GM23248 (cell line): ENCODE measurements at places on chromosomes 11 and 22. TPM values are rescaled to one million over a fixed set of nuclear protein-coding genes. Genes with fewer than 3 reads are reported as not detected.

Gene TMEM191C
- total RNA-seq: 0.32 TPM in 1 of 2 replicates, not detected in the other

Gene TTC12
- 6.3 and 6.7 TPM in 2 replicates for total RNA-seq

Gene PHETA2
- 36.7 and 38.6 TPM in 2 replicates for total RNA-seq

Gene MUC6
- total RNA-seq: not detected in 2 replicates

Gene BACE1-AS
- 1.5 and 3.2 TPM in 2 replicates for total RNA-seq

- H3K4me3 ChIP-seq: no peak overlapping the region
- peak overlapping the region; percentile 74 for H3K27ac ChIP-seq
- H3K36me3 ChIP-seq: no peaks in the 10 kb centered on the region
- no peaks in the 10 kb centered on the region for H3K27me3 ChIP-seq
Observed at GRCh38 chr11:73322382-73323306, 14.6 kb downstream of the ARHGEF17 start.

GRCh38 chr11:12831471-12832202 lies 157.4 kb downstream of the TEAD1 start:
- no peaks in the 10 kb centered on the region for H3K27me3 ChIP-seq
- H3K4me3 ChIP-seq: no peak overlapping the region
- no peak for DNase-seq
- H3K36me3 ChIP-seq: no peaks in the 10 kb centered on the region
- no peak overlapping the region for H3K27ac ChIP-seq

DNA sequence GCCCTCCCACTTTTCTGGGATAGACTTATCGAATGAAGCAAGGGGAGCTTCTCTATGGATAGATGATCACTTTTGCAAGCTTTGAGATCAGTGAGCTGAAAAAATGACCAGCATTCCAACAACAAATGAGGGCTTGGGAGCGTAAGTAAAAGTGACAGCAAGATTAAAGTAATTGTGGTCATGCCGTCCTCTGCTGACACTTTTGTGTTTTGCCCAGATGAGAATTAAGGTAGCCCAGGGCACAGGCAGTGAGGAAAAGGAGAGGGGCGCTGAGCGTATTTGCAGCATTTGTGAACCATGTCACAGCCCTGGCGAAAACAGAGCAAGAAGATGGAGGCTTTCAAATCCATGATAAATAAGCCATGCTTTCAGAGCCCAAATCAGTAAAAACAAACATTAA lies 24.6 kb upstream of the TMA7B start:
- DNase-seq: no peak
- H3K4me1 ChIP-seq: no peaks in the 10 kb centered on the region
- H3K36me3 ChIP-seq: no peaks in the 10 kb centered on the region
- H3K27me3 ChIP-seq: peaks cover 64% of the 10 kb centered on the region

- H3K4me1 ChIP-seq: peaks cover 54% of the 10 kb centered on the region
- peak overlapping the region; percentile 33 for H3K4me3 ChIP-seq
- H3K27me3 ChIP-seq: no peaks in the 10 kb centered on the region
- H3K27ac ChIP-seq: peak overlapping the region; percentile 28
- DNase-seq: peak; percentile 59
Observed at GRCh38 chr11:87265132-87265531, 227.4 kb downstream of the TMEM135 start.

- no peaks in the 10 kb centered on the region for H3K27me3 ChIP-seq
- H3K36me3 ChIP-seq: no peaks in the 10 kb centered on the region
- peak overlapping the region; percentile 21 for H3K27ac ChIP-seq
- peaks cover 20% of the 10 kb centered on the region for H3K4me1 ChIP-seq
- peak; percentile 64 for DNase-seq
Observed at GRCh38 chr11:16169541-16169940, 186.8 kb downstream of the SOX6 start.

DNA sequence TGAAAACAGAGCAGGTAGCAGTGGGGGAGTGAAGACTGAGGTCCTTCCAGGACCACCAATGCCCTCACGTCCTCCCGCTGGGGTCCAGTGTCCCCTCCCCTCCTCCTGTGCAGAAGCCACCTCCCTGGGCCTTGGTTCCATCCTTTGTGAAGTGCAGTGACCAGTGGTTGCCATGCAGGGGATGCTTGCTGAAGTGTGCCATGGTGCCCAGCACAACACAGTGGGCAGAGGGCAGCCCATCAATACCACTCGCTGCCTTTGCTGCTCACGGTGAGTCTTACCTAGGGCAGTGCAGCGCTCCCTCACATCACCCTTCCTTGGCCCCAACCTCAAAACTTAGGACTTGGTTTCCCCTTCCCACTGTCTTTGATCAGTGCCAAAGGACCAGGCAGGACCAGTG lies 12.9 kb downstream of the MYEOV start:
- no peak for DNase-seq
- no peak overlapping the region for H3K4me3 ChIP-seq
- no peaks in the 10 kb centered on the region for H3K36me3 ChIP-seq
- peaks cover 13% of the 10 kb centered on the region for H3K4me1 ChIP-seq
- H3K27ac ChIP-seq: no peak overlapping the region
- H3K27me3 ChIP-seq: no peaks in the 10 kb centered on the region

GRCh38 chr22:43078522-43078921 lies 10.7 kb downstream of the TTLL1 start:
- no peak for DNase-seq
- no peaks in the 10 kb centered on the region for H3K36me3 ChIP-seq
- H3K27me3 ChIP-seq: no peaks in the 10 kb centered on the region
- no peaks in the 10 kb centered on the region for H3K4me1 ChIP-seq

DNA sequence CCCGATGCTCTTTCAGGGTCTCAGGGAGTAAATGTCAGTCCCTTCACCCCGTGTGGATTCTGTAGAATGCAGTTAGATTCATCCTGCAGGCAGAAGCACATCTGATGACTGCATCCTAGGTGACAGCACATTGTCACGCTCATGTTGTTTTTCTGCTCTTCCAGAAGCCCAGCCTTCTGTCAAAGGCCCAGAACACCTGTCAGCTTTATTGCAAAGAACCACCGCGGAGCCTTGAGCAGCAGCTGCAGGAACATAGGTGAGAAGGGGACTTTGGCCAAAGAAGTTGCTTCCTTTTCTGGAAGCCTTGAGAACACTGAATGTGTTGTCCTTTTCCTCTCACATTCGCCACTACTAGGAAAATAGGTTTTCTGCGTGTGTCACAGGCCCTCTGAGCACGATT lies 43.7 kb downstream of the PPP2R1B start:
- H3K27ac ChIP-seq: no peak overlapping the region
- H3K4me3 ChIP-seq: no peak overlapping the region

- no peaks in the 10 kb centered on the region for H3K27me3 ChIP-seq
- 0 out of 2 replicates have a peak, but pooled peaks cover 5% of the 10 kb centered on the region for H3K4me1 ChIP-seq
- no peaks in the 10 kb centered on the region for H3K36me3 ChIP-seq
Observed at GRCh38 chr11:10155793-10156490, 138.1 kb downstream of the SBF2 start.

DNA sequence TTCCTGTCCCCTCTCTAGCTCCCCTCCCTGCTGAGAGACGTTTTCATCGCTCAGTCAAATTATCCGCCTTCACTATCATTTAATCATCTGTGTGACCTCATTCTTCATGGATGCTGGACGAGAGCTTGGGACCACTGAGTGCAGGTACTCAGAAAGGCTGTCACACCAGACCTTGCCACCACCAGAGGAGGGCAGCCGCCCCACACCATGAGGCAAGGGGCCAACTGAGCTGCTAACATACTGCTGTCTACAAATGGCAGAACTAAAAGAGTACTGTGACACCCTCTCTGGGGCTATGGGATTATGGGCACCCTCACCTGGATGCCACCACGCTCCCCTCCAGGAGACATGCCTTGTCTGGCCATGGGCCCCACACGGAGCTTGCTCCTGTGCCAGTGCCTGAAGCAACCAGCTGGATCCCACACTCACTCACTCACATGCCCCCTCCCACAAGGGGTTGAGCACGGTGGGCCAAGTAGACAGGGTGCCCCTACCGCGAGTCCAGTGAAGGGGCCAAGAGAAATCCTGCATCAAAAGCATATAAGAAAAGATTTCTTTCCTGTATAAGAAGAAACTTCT lies 670.0 kb upstream of the CCDC90B start:
- H3K36me3 ChIP-seq: no peaks in the 10 kb centered on the region
- H3K4me1 ChIP-seq: no peaks in the 10 kb centered on the region
- no peak for DNase-seq
- H3K27me3 ChIP-seq: no peaks in the 10 kb centered on the region

DNA sequence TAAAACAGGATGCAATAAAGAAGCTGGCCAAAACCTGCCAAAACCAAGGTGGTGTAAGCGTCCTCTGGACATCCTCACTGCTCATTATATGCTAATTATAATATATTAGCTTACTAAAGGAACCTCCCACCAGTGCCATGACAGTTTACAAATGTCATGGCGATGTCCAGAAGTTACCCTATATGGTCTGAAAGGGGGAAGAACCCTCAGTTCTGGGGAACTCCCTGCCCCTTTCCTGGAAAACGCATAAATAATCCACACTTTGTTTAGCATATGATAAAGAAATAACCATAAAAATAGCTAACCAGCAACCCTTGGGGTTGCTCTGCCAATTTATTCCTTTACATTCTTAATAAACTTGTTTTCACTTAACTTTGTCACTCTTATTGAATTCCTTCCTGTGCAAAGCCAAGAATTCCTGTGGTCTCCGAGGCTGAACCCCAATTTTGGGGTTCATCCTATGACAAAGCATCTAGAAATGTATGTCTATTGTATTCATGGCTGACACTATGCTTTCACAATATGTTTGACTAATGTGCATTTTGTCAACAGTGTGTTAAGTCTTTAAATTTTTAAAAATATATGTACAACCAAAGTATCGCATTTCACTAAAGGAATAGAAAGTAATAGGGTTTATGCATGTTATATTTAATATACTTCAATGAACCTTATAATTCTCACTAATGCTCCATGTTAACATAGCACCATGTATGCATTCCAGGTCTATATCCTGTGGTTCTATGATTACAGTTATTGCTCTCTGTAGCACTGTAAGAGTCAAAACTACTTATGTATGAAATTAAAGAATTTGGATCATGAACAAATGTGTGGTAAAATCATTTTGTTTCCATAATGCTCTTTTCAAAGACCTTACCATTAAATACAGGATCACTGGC lies 25.1 kb downstream of the LGR4 start:
- no peaks in the 10 kb centered on the region for H3K27me3 ChIP-seq
- H3K4me1 ChIP-seq: peaks cover 42% of the 10 kb centered on the region
- peak overlapping the region; percentile 66 for H3K27ac ChIP-seq
- no peaks in the 10 kb centered on the region for H3K36me3 ChIP-seq

- no peaks in the 10 kb centered on the region for H3K4me1 ChIP-seq
- no peak overlapping the region for H3K27ac ChIP-seq
- 0 out of 2 replicates have a peak, but pooled peaks cover under 1% of the 10 kb centered on the region for H3K27me3 ChIP-seq
- H3K36me3 ChIP-seq: no peaks in the 10 kb centered on the region
Observed at GRCh38 chr11:76200006-76200940, 6.0 kb downstream of the WNT11 start.

GRCh38 chr11:24688981-24689380 lies 192.1 kb downstream of the LUZP2 start:
- no peak overlapping the region for H3K27ac ChIP-seq
- H3K27me3 ChIP-seq: no peaks in the 10 kb centered on the region
- no peaks in the 10 kb centered on the region for H3K4me1 ChIP-seq
- no peaks in the 10 kb centered on the region for H3K36me3 ChIP-seq

DNA sequence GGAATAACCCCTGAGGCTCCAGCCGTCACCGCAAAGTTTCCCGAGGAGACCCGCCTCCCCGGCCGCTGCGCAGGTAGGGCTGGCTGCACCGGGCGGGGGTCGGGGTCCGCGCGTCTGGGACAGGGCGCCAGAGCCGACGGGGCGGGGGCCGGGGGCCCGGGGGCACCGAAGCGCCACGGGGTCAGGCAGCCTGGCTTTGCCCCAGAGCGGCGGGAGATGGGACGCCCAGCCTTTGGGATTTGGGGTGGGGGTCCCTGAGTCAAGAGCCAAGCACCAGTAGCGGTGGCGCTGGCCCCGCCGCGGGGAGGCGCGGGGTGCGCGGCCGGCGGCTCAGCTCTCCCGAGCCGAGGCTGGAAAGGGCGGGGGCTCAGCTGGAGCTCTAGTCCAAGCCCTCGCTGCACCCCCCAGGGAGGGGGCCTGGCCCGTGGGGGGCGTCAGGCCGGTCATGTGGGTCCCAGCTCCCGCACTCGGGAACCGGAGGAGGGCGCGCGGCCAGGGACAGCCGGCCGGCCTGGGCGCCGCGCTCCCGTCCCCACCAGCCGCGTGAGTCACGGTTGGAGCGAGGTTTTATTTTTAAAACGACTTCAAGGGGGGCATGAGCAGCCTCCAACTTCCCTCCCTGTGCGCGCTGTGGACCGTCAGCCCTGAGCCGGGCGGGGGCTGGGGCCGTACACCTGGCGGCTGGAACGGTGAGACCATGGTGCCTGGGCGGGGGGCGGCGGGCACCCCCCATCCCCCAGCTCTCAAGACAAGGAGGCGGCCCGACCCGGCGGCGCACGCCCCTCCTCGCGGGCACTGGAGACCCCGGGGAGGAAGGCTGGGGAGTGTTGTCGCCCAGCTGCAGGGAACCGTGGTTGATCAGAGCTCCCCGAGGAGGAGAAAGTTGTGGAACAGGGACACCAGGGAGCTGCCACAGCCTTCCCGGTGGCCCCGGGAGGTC lies 626 bp downstream of the FLRT1 start:
- H3K36me3 ChIP-seq: no peaks in the 10 kb centered on the region
- no peaks in the 10 kb centered on the region for H3K4me1 ChIP-seq
- H3K4me3 ChIP-seq: peak overlapping the region; percentile 69
- peak; percentile 76 for DNase-seq
- no peak overlapping the region for H3K27ac ChIP-seq

DNA sequence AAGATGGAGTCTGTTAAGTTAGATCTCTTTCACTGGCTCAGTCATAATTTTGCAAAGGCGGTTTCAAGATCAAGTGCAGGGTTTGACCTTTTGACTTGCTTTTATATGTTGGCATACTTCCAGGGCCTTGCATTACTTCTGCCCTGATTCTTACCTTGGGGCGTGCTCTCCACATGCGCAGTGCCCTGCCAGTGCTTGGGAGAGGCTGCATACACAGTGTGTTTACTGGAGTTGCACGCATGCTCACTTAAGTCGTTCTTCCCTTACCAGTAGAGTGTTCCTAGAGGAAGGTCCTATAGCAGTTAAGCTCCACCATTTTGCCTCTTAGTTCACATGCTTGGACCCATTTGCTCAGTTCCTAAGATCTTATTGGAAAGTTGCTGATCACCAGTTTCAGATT lies 21.0 kb upstream of the TMEM123 start:
- no peak for DNase-seq
- H3K27ac ChIP-seq: no peak overlapping the region
- no peaks in the 10 kb centered on the region for H3K36me3 ChIP-seq

- H3K27me3 ChIP-seq: no peaks in the 10 kb centered on the region
- no peak overlapping the region for H3K4me3 ChIP-seq
- peaks cover 28% of the 10 kb centered on the region for H3K4me1 ChIP-seq
- peaks cover 38% of the 10 kb centered on the region for H3K36me3 ChIP-seq
- peak overlapping the region; percentile 91 for H3K27ac ChIP-seq
- DNase-seq: peak; percentile 95
Observed at GRCh38 chr11:61297746-61298145, 2.6 kb upstream of the VWCE start.

- no peak overlapping the region for H3K27ac ChIP-seq
- H3K4me1 ChIP-seq: no peaks in the 10 kb centered on the region
- no peak overlapping the region for H3K4me3 ChIP-seq
- no peaks in the 10 kb centered on the region for H3K36me3 ChIP-seq
- peaks cover 25% of the 10 kb centered on the region for H3K27me3 ChIP-seq
- no peak for DNase-seq
Observed at GRCh38 chr22:29722587-29722986, 2.8 kb downstream of the CABP7 start.

DNA sequence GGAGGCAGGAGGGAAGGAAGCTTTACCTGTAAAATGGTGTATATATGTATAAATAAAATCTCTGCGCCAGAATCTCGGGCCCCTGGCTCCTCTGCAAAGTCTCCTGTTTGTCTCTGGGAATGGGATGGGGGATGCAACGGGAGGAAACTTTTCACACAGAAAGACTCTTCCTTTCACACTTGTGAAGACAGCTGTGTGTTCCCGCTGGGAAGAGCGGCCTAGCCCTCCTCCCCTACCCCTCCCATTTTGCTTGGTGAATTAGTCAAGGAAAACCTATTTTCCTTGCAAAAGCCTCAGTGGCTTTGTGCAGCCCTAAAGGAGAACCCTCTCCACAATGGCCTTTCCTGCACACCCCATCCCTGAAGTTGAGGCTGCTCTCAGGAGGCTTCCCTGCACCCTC lies 9.4 kb upstream of the IGF2 start:
- DNase-seq: no peak
- no peaks in the 10 kb centered on the region for H3K36me3 ChIP-seq
- H3K4me3 ChIP-seq: no peak overlapping the region
